Stimulated activated CD4-positive, alpha-beta T cell treated with anti-CD3 and anti-CD28 coated beads, TNF-alpha, amount 100 ng/mL, for 4 hours (primary cell): ENCODE measurements at places on chromosomes 2 and 18.
A peak's percentile ranks its signal among the peaks of the same experiment; 100 is the strongest.

DNA sequence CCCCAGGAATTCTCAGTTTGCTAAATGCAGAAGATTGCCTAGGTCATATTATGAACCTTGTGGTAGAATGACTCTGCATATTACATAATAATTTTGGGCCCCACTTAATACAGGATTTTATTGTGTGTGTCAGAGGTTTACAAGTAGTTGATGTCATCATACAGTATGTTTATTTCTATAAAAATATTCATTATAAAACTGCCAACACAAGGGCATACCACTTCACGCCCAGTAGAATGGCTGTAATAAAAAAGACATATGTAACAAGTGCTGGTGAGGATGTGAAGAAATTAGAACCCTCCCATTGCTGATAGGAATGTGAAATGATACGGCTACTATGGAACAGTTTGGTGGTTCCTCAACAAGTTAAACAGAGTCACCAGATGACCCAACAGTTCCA is 61.4 kb upstream of the TWSG1 start:
- no peak for DNase-seq

- no peak for DNase-seq
These were observed 176.7 kb downstream of the GLI2 start for GRCh38 chr2:120912101-120912985.

DNA sequence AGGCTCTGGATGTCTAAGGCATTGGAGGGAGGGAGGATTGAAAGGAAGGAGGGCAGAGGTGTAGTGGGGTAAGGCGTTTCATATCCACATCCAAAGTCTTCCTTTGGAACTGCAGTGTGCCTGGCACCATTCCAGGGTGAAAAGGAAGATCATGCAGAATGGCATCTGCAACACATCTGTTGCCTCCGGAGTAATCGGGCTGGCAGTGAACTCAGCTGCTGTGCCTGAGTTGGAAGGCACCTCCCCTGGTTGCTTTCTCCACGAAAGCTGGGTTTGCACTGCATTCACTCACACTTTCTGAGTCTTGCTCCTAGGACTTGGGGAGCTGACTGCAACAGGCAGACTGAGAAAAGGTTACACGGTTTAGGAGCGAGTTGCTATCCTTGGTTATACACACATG is 30.3 kb upstream of the SEC11C start:
- DNase-seq = no peak

- DNase-seq = no peak
These were observed 9.4 kb downstream of the GPD2 start for GRCh38 chr2:156445296-156446220.

- no peak for DNase-seq
These were observed 88.0 kb upstream of the CDH20 start for GRCh38 chr18:61245276-61245675.

GRCh38 chr18:76923485-76924085 is 101.2 kb downstream of the ZNF236 start:
- DNase-seq = no peak

- DNase-seq = no peak
These were observed 19.0 kb downstream of the TMSB10 start for GRCh38 chr2:84924173-84925106.

- DNase-seq = no peak
These were observed 3.2 kb downstream of the WBP1 start for GRCh38 chr2:74461187-74462053.

DNA sequence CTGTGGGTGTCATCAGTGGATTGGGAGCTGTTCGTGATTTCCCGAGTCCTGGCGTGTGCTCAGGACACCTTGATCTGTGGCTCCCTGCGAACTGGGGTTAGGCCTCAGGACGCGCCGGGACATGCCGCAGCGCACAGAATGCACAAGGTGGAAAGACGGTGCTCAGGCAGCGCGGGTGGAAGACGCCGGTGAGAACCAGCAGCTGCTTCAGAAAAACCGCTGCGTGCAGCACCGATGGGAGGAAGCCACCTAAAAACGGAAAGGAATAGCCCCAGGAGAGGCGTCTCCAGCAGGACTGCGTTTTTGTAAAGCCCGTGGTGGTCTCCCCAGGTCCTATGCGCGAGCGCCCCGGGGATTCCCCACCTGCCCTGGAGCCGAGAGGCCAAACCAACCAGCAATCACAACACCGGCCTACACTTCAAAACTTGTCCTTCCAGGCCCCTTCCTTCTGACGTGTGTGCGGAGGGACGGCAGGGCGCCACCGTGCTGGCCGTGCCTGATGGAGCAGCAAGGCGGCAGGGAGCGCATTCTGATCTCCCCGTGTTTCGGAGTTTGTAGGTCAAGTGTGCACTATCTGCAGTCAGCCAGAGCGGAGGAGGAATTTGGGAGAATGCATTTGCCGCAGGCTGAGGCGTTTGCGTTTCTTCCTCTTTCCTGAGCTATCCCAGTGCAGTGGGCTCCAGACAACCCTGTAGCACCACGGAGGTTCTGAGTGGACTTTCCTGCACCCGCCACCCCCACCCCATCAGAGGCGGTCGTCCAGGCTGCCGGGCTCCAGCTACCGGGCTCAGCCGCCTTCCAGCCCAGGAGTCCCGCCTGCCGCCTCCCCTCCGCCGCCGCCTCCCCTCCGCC is 32.2 kb downstream of the RTP5 start:
- no peak for DNase-seq

GRCh38 chr2:25920336-25920735 is 42.0 kb upstream of the ASXL2 start:
- DNase-seq = no peak

GRCh38 chr2:111712940-111713515 is 171.0 kb downstream of the ANAPC1 start:
- no peak for DNase-seq

DNA sequence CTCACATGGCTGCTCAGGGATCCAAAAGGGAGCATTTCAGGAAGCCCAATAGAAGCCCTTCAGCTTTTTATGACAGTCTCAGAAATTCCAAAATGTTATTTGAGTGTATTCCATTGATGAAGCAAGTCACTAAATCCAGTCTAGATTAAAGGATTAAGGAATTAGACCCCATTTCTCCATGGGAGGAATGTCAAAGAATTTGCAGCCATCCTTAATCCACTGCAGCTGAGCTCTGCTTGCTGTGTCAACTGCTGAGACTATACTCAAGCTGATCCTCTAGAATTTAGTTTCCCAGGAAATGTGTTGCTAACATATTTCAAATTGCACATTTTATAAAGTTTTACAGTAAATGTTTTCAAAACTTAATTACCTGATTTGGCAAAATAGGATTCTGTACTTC is 28.4 kb upstream of the C2orf69 start:
- no peak for DNase-seq

GRCh38 chr2:9800975-9801726 is 42.1 kb upstream of the TAF1B start:
- peak; percentile 35 for DNase-seq

DNA sequence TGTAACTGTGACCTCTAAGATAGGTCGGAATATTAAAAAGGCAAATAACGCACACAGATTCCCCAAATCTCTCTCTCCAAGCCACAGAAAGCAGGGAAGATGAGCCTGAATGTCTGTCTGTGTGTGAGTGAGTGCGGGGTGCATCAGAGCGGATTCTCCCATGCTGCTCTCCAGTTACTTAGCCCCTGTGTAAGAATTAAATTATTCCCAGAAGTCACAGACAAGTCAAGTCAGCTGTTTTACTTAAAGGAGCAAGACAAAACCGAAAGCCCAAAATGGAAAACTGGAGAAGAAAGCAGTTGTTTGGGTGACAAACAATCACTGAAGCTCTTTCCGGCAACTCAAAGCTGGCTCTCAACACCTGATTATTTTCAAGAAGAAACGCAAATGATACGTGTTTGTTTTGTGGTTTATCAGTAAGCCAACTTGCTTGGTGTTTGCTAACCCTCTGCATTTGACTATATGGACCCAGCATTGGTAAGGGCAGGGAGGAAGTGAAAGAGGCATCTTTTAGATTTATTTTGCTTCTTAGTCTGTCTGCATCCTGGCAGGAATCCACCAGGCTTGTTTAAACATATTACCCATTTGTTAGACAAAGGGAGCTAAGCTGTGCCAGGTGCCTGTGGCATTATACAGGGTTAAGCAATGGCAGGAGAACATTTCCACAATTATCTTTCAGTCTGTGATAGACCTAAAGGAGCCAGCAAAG is 121.5 kb upstream of the CREB1 start:
- no peak for DNase-seq

- no peak for DNase-seq
These were observed 94.5 kb upstream of the CCDC150 start for GRCh38 chr2:196544906-196545433.

GRCh38 chr18:74446631-74447403 is 10.3 kb downstream of the DIPK1C start:
- no peak for DNase-seq

- no peak for DNase-seq
These were observed 68.0 kb upstream of the CABLES1 start for GRCh38 chr18:23067236-23067635.

- no peak for DNase-seq
These were observed 193.0 kb upstream of the REG3G start for GRCh38 chr2:78832481-78832880.

DNA sequence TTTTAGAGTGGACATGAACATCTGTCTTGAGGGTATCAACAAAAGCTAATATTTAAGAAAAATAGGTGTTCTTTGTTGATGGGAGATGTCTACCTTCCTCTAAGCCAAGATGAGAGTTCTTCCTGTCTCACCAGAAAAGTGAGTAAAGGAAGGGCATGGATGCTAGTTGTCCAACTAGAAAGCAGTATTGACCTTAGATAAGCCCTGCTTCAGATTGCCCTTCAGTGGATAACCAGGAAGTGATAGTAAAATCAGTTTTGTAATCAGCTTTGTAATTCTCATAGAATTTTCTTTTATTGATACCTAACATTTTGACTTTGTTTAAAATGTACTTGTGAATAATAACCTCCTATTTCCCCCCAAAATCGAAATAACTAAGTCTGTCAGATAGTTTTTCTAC is 134.7 kb downstream of the ZNF407 start:
- no peak for DNase-seq

- DNase-seq = no peak
These were observed 49.1 kb upstream of the ATP6V1B1 start for GRCh38 chr2:70886541-70886987.

DNA sequence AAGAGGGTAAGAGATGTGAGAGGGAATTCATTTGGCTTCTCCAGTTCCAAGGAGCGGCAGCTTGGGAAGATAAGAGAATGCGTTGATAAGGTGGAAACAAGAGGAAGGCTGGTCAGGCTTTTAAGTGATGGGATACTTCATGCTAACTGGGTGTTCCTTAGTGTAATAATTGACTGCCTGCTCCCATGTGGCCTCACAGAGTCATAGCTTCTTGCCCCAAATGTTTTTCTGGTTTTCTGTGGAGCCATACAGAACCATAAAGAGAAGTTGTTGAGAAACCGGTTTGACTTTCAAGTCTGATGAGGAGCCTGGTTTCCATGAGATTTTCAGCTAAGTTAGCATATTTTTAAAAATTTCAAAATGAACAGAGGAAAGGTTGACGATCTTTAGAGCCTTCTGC is 97.5 kb upstream of the ZFP36L2 start:
- no peak for DNase-seq

- no peak for DNase-seq
These were observed 183.7 kb upstream of the SIX2 start for GRCh38 chr2:45192991-45193390.

DNA sequence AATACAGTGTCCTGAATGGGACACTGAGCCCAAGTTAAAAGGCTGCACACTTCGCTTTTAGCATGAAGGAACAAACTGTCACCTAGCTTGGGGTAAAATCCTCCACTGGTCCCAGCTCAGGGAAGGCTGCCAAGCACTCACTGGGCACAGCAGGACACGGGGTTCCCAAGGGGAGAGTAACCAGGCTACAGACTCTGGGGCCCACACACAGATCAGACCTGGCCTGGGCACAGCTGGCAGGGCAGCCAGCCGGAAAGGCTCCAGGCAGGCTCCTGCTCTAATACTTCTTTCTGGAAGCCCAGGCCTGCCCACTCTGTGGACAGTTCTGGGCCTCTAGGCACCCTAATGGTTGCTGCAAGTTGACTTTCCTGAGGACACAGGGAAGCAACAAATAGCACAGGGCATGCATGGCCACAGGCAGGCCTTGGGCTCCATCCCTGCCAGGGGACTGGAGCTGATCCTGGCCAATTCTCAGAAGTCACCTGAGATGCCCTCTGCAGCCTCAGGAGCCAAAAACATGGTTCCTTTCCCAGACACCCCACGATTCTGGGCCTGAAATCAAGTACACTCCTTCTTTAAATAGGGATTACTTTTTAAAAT is 18.7 kb upstream of the SULT1C3 start:
- no peak for DNase-seq

DNA sequence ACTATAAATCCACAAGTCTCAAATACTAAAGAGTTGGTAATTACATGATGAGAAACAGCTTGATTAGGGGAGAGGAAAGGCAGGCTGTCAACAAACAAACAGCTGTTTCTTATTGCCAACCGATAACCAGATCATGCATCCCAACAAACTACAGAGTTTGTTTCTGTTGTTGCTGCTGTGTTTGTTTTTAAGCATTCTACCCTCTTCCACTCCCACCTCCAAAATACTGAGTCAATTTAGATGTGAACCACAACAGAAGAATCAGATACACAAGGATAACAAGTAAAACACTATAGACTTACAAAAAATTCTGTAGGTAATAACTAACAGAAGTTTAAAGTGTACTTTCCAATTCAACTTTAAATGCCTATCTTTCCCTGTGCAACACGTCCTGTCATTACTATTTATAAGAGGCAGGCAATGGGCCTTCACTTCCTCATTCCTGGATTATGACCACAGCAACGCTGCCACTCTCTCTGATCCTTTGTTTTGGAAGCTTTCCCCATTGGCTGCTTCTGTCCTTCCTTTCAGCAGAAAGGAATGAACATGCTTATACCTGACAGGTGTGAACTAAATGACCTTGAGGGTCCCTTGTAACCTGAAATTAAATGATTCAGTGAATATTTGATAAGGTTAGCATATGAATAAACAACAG is 152.0 kb downstream of the SRBD1 start:
- DNase-seq = no peak

GRCh38 chr2:199916980-199917379 is 5.9 kb downstream of the C2orf69 start:
- no peak for DNase-seq

- no peak for DNase-seq
These were observed 12.2 kb downstream of the STK25 start for GRCh38 chr2:241496003-241496707.

- no peak for DNase-seq
These were observed 53.6 kb upstream of the DDX18 start for GRCh38 chr2:117760916-117761315.

GRCh38 chr2:36670881-36671595 is 25.5 kb upstream of the VIT start:
- no peak for DNase-seq
